ENCODE measurements at places on chromosomes 11 and 22.

DNA sequence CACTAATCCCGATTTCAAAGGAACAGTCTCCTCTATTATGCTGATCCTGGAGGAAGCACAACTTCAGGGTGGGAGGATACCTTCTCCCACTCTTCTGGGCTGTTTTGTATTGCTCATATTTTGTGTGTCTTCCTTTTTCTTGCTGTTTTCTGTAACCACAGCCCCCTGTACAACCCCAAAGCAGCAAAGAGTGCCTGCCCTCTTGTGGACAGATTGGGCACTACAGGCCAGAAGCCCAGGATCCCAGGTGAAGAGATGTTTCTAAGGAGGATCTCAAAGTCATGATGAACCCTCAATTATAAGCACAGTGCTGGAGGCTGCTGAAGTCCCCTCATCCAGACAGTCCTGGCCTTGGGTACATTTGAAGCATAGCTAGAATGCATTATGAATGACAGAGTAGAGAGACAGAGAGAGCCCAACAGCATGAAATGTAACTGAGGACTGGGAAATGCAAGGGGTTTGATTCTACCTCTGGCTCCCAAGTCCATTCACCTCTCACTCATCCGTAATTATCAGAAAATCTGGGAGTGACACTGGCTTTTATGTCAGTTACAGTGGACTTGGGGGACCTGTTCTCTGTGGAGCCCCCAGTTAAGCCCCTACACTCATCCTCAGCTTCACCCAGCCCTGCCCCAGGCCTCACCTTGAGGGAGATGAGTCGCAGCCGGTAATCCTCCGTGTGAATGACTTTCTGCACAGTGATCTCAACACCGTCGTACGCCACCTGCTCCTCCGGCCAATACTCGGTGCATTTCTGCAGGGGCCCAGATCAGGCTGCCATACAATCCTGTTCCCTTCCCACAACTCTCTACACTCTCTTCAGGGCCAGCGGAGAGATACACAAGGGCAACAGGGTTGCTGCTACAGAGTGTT is 6.2 kb upstream of the IGSF22 start:
- no peak for DNase-seq

GRCh38 chr11:110345743-110346142 is 49.3 kb upstream of the RDX start:
- no peak for DNase-seq

DNA sequence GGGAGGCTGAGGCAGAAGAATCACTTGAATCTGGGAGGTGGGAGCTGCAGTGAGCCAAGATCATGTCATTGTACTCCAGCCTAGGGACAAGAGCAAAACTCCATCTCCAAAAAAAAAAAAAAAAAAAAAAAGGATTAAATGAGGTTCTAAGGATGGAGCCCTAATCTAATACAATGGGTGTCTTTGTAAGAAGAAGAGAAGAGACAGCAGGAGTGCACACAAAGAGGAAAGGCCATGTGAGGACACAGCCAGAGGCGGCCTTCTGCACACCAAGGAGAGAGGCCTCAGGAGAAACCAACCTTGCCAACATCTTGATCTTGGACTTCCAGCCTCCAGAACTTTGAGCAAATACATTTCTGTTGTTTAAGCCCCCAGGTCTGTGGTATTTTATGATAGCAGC is 66.6 kb upstream of the CECR2 start:
- DNase-seq = no peak

- DNase-seq = no peak
Measured at GRCh38 chr11:73152861-73153483, 10.9 kb upstream of the FCHSD2 start.

All from tibial artery (tissue), 4 donors.